ENCODE measurements at places on chromosomes 3 and 15.

DNA sequence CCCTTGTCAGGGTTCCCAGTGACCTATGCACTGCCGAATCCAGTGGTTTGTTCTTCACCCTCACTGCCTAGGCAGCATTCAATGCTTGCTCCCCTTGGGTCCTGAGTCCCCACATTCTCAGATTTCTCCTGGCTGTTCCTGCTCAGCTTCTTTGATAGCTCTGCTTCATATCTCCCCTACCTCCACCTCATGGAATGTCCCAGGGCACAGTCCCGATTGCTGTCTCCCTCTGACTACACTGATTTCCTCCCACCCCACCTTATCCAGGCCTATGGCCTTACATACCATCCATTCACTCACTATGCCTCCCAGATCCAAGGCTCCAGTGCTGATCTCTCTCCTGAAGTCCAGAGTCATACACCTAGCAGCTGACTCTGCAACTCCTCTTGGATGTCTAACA lies 1.5 kb upstream of the CDHR4 start:
- DNase-seq, result no peak

DNA sequence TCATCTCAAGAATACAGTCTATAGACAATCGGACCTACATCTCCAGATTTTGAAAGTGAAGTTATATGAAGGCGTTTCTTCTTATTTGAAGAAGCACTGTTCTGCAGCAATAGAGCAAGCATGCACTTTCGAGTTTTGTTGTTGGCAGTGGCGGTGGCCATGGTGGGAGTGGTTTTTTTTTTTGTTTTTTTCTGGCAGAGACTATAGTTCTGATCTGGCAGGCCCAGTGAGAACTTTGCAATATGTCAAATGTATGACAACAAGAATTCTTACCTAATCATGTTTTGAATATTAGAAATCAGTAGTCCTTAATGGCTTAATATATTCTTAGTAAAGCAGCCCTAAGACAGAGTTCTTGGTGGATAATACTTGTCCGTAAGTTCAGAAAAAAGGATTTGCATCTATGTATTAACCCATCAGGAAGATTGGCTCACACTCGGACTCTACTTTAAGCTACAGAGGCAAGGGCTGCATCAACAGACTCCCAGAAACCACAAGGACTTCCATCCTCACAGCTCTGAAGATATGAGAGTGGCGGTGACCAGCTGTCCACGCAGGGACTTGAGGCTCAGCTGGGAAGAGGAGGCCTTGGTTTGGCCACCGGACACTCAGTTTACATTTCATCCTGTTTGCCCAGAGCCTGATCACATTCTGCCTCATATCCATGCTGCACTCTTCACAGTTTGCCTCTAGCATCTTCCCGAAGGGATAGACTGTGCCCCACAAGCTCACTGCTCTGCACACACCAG lies 124.1 kb upstream of the THBS1 start:
- no peak for DNase-seq

DNA sequence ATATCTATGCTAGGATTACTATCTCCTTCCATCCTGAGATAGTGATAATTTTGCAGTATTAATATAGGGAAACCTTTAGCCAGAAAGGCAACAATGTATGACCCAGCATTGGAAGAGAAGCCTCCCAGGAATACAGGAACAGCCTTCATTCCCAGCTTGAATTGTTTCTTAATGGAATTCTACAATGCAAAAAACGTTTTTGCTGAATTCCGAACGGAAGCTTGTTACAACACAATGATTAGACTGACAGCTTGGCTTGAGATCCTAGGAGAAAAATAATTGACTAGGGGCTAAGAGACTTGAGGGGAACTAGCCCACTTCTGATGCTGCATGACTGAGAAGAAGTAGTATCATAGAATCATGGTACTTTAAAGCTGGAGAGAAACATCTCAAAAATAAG lies 140.2 kb downstream of the RSL24D1 start:
- DNase-seq, result no peak

DNA sequence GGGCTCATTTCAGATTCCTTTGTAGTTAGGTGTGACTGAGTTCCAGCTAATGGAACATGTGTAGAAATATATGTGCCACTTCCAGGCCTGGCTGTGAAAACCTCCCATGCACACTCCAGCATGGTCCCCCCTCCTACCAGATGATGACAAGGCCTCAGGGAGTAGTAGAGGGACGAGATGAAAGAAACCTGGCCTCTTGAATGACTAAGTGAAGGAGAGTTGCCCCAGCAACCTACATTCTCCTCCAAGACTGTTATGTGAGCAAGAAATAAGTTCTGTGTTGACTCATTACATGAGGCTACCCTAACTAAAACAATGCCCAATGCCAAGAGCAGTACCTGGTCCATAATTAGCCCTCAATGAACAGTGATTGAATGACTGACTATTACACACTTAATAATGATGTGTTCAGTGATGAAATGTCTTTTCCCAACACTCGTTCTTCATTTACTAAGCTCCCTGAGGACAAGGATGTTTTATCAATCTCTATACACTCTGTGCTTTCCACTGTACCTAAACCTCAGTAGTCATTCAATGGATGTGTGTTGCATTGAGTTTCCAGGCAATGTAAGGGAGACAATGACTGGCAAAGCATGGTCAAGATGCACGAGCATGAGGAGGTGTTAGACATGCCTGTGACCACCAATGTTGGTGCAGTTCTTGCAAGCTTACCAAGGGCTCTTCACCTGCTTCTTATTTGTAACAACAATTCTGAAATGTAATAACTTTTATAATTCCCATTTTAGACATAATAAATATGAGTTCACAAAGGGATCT lies 62.0 kb upstream of the BCL6 start:
- DNase-seq, result no peak

DNA sequence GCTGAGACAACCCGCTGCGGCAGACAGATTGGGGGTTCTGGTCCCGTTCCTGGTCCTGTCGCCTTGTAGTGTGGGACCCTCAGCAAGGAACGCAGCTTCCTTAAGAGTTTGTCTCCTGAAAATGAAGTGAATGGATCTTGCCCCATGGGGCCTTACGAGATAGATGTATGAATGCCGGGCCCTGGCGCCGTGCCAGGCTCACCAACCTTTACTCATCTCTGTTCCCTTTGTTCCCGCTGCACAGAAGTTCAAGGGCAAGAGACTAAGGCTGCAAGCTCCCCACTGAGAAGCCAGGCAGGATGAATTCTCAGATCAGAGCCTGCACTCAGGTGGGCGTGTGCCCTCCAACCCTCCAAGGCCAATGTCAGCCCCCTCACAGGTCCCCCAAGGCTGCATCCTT lies 162.7 kb upstream of the IQSEC1 start:
- DNase-seq, result peak; percentile 7

GRCh38 chr15:59830098-59830497 lies 141.0 kb upstream of the BNIP2 start:
- DNase-seq, result no peak

GRCh38 chr3:62622553-62623174 lies 249.3 kb upstream of the FEZF2 start:
- DNase-seq, result no peak

DNA sequence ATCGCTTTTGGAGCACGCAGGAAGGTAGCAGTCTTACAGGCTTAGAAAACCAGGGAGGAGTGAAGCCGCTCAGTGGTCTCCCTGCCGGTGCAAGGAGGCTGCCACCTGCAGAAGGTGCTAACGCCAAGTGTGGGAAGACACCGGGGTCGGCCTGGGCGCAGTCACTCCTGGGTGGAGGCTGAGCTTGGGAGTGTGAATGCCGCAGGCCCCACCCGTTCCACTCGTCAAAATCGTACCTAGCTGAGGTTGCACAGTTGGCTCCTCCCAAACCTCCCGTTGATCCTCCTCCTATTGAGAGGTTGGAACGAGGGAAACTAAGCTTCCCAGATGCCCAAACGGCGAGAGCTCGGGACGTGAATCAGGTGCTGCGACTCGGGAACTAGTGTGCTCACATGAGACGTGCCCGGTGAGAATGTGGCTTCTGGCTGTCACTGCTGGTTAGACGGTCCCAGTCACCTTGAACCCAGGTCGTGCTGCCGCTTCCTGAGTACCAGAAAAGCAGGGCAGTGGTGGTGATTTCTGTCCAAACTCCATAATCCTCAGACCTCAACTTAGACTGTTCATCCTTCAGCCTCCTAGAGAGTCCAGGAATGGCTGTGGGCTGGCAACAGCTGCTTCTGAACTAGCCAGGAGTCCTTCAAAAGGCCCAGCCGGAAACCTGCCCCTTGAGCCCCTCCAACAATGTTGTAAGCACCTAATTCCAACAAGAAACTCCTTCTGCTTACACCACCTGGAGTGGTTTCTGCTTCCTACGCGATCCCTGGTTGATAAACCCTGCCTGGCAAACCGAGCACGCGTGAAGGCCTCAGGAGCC lies 156.0 kb downstream of the XXYLT1 start:
- DNase-seq, result no peak

DNA sequence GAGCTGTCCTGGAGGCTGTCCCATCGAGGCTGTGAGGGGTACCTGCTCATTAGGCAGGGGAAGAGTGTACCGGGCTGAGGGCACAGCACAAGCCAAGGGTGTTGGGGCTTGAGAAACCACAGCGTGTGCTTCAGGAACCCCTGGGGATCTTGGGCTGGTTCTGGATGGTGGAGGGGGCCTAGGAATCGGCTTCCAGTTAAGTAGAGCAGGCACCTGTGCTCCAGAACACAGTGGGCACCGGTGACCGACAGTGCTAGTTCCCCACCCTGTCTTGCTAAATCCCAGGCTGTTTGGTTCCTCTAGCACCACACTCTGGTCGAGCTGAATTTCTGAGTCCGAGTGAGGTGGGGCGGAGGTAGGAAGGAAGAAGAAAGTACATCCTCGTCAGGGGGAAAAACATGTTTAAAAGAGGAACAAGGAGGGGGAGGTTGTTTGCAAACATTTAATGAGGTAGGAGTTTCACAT lies 29.1 kb downstream of the SLC6A6 start:
- no peak for DNase-seq

DNA sequence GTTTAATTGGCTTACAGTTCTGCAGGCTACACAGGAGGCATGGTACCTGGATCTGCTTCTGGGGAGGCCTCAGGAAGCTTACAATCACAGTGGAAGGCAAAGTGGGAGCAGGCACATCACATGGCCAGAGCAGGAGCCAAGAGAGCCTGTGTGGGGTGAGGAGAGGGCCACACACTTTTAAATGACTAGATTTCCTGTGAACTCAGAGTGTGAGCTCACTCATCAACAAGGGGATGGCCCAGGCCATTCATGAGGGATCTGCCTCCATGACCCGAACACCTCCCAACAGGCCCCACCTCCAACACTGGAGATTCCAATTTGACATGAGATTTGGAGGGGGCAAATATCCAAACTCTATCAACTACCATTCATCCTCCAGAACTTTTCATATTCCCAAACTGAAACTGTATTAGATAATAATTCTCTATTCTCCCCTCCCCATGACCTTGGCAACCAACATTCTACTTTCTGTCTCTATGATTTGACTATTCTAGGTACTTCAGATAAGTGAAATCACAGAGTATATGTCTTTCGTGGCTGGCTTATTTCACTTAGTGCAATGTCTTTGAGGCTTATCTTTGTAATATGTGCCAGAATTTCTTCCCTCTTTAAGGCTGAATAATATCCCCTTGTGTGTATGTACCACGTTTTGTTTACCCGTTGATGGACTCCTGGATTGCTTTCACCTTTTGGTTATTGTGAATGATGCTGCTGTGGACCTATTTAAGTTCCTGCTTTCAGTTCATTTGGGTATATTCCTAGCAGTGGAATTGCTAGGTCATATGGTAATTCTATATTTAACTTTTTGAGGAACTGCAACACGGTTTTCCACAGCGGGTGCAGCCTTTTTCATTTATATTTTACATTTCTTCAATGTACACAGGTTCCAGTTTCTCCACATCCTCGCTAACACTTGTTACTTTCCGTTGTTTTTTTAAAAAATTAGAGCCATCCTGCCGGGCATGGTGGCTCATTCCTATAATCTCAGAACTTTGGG lies 43.8 kb downstream of the TKT start:
- DNase-seq, result no peak

- no peak for DNase-seq
These were observed 100.4 kb downstream of the DAPK2 start for GRCh38 chr15:63945838-63946298.

DNA sequence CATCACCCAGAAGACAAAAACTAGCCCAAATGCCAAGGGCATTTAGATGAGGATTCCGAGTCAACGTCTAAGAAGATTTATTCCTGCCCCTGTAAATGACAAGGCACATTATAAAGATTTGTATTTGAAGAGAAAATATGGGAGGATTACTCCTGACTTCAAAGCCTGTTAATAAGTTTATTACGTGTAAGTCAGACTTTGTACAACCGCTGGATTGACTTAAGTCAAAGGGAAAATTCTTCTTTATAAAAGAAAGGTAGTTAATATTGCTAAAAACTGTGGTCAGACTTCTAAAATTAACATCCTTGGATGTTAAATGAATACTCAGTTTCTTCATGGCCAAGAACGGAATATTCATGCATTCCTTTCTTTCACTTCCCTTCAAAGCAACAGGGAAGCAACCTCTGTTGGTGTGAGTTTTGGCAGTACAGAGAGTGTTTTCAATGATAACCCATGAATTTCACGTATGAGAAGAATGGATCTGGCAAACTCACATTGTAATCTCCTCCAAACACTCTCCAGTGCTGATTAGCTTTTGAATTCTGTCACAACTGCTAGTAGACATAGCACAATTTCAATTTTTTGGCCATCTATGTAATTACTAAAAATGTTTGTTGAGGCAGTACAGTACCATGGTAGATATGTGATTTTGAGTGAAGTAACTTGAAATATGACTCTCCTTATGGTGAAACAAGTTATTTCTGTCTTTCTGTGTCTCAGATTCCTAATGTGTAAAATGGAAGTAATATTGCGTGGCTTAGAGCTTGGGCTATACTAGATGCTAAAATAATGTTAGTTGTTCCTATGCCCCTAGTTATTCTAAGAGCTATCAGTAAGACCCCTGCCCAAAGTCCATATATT lies 62.0 kb downstream of the PLD1 start:
- no peak for DNase-seq

- no peak for DNase-seq
These were observed 115.4 kb upstream of the C15orf61 start for GRCh38 chr15:67405208-67406191.

DNA sequence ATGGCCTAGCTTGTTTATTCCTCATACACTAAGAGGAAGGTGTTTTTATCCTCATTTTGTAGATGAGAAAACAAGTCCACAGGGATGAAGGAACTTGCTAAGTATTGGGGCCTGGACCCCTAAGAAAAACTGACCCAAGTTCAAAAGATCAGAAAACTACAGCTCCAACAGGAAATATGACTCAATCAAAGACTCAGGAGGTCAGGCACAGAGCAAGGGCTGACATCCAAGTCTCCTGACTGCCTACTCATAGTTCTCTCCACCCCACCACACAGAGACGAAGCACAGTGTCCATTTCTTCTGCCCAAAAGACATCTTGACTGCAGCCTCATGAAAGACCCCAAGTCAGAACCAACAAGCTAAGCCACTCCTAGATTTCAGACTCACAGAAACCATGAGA lies 26.9 kb upstream of the TPM1 start:
- no peak for DNase-seq
